ENCODE measurements at places on chromosomes 5 and 9. TPM values are rescaled to one million over a fixed set of nuclear protein-coding genes. Genes with fewer than 3 reads are reported as not detected.
A peak's percentile ranks its signal among the peaks of the same experiment; 100 is the strongest.

Gene GSN
- 78.5 TPM for total RNA-seq

Gene POU5F2
- 0.03 TPM for total RNA-seq

DNA sequence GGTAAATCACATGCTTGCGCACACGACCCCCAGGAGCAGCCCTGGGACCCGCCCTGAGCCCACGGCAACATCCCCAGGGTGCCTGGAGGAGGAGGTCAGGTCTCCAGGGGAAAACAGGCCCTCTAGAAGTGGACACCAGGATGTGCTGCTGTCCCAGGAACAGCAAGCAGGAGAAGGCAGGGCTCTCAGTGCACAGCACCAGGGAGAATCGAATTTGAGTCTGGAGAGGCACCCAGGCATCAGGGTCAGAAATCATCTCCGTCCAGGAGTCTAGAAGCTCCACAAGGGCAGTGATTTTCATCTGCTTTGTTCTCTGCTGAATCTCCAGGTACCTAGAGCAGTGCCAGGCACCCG is 93.6 kb downstream of the PAX5 start:
- no peak for DNase-seq

DNA sequence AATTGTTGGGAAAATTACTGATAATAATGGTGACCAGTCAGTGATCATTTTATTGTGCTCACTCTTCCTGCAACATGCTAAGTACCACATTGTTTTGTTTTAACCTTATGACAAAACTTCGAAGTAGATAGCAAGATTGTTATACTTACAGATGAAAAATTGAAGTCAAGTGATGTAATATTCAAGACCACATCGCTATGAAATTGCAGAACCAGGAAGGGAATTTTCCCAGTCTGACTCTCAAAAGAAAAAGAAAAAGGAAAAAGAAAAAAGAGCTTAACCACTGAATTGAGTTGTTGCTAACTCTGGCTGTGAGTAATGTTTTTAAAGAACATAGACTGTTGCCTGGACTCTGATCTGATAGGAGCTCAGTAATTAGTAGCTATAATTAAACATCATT is 170.6 kb upstream of the HAPLN1 start:
- DNase-seq: no peak

DNA sequence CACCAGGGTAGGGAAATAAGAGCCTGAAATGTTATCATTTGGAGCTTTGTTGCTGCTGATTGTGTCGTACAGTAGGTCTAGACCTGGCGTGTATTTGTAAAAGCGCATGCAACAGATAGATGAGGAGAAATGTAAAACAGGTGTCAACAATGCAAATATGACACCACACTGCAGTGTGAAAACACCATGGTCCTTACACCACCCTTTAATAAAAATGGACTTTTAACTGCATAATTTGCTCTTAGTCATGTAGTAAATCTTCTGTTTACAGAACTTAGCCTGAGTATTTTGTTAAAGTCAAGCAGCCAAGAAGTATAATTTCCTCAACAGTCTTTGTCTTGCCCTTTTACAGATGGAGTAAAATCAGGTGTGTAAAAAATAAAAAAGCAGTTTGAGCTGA is 13.9 kb downstream of the PCBD2 start:
- DNase-seq: no peak

DNA sequence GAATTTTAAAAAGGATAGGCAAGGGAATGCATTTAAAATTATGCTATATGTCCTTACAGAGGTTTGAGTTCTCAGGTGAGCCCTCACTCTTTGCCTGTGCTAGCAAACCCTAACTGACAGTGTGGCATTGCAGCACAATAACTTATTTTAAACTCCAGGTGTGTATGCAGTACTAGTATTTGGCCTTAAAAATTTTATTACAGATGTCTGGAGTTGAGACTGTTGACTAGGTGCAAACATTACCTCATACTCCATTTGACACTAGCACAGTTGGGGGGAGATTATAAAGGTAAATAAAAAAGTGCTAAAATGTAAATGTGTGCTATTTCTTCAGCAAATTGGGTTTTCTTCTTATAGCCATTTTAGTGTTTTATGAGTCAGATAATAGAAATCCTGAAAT is 407.7 kb downstream of the SH3GL2 start:
- no peak for DNase-seq

- peak; percentile 40 for DNase-seq
Observed at GRCh38 chr5:72268753-72269410, 51.2 kb downstream of the MRPS27 start.

- DNase-seq: no peak
Observed at GRCh38 chr9:27540502-27540901, 10.9 kb upstream of the MOB3B start.

Gene SPATA31C1
- total RNA-seq: 0.03 TPM

Gene DDX4
- not detected for total RNA-seq

- DNase-seq: no peak
Observed at GRCh38 chr9:72542917-72543316, 21.5 kb downstream of the TMC1 start.

DNA sequence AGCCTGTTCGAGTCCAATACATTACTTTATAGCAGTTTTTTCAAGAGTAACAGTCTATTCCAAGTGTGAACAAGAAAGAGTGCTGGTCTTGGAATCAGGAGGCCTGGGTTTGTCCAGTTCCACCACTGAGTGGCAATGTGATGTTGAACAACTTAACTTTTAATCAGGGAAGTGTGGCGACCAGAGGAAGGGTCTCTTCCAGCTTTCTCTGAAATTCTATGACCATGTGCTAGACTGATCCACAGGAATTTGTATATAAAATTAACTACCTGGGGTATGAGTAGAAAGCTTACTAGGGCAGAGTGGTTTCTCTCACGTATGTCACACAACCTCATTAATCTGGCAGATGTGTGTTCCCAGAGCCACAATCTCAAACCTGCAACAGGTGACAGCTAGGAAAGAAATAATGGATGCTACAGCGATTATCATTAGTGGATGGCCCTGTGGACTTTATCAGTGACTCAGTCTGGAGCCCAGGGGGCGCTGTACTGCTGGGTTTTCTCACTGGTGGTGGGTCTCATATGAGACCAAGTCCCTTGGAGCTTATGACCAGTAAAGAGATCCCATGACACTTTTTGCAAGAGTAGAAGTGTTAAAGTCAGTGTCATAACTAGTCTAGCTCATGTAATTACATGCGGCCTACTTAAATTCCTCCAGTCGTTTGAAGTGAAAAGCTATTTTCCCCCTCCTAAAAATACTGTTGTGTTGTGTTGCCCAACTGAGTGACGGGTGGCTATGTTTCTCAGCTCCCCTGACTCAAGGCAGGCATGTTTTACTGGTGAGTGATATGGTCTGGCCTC is 116.5 kb downstream of the GDNF start:
- DNase-seq: peak; percentile 21

- no peak for DNase-seq
Observed at GRCh38 chr5:77629509-77630113, 8.9 kb downstream of the OTP start.

GRCh38 chr5:170186156-170186555 is 46.6 kb upstream of the C5orf58 start:
- no peak for DNase-seq

- DNase-seq: peak; percentile 28
Observed at GRCh38 chr5:45454114-45454513, 242.1 kb downstream of the HCN1 start.

DNA sequence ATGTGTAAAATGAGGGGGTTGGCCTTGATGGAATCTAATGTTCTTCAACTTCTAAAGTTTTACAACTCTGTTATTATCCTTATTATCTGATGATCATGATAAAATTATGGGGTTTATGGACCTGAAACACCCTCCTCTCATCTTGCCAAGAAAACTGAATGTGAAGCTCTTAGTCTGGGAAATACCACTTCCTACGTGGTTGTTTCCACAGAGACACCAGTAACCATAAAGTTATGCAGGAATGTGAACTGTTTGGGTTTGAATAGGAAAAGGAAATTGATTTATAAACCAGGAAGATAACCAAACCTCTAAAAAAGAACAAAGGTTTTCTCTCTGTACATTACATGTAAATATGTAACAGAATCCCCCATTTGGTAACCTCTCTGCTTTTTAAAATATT is 28.3 kb upstream of the RAI14 start:
- DNase-seq: no peak

Measured in H7 (cell line).